ENCODE measurements at places on chromosomes 7 and 10.

- no peak overlapping the region for H3K27ac ChIP-seq
- no peak overlapping the region for H3K4me3 ChIP-seq
- no peaks in the 10 kb centered on the region for H3K27me3 ChIP-seq
- H3K4me1 ChIP-seq = no peaks in the 10 kb centered on the region
These were observed 247.5 kb downstream of the ADARB2 start for GRCh38 chr10:1489801-1490200.

DNA sequence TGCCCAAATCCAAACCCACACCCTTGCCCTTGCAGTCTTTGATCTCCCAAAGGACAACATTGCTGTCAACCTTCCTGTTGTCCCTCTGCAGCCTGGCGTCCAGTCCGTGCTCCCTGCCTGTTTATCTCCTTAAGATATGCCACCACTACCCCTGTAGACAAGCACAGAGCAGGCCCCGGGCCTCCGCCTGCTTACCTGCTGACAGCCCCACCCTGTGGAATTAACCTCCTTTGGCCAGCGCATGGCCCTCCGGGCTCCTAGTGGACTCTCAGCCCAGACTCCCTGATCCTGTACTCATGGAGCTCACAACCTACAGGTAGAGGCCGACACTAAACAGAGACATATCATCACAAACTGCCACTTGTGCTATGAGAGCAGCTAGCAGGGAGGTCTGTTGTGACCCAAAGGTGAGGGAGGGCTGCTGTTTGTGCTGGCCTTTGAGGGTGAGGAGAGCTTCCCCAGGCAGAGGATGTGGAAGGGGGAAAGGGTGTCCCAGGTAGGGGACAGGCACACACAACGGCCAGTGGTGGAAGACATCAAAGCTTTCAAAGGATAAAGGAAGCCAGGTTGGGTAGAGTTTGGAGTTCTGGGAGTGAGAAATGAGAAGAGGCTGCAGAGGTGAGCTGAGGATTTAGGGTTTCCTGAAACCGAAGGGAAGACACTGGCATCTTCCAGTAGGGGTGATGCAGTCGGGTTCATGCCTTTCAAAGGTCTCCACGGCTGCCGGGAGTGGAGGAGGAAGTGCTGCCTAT is 174.5 kb upstream of the ZMIZ1 start:
- peaks cover 7% of the 10 kb centered on the region for H3K27me3 ChIP-seq
- H3K36me3 ChIP-seq = no peaks in the 10 kb centered on the region
- no peak overlapping the region for H3K27ac ChIP-seq
- H3K4me1 ChIP-seq = no peaks in the 10 kb centered on the region
- no peak overlapping the region for H3K4me3 ChIP-seq

DNA sequence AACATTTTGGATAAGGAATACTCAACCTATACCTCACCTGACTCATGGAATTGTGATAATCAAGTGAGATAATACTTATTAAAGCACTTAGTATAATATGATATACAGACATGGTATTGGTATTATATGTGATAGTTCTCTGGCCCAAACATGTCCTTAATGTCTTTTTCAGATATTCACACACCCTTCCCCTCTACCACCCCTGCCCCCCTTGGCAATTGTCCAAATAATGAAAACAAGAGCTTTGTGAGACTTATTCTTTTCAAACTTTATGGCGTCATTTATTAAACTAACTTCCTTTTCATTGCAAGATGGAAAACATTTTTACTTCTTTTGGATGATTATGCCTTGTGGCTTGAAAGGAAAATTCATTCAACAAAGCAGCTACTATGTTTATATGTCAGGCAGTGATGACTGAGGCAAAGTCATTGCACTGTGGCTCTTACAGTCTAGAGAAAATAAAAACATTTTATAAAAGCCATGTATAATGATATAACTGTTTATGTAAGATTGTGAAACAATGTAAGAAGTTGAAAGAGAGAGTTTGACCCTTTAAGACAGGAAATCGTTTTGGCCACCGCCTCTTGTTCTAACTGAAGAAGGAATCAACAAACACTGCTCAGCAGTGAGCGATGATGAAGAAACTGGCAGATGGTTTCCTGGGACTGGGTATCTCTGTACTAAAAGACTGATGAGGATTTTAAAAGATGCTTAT is 27.4 kb downstream of the MINPP1 start:
- DNase-seq = no peak
- no peak overlapping the region for H3K27ac ChIP-seq
- H3K36me3 ChIP-seq = peaks cover 19% of the 10 kb centered on the region
- peaks cover 11% of the 10 kb centered on the region for H3K4me1 ChIP-seq

- H3K4me3 ChIP-seq = no peak overlapping the region
- H3K27me3 ChIP-seq = peaks cover 35% of the 10 kb centered on the region
- H3K36me3 ChIP-seq = no peaks in the 10 kb centered on the region
- DNase-seq = no peak
- peaks cover 16% of the 10 kb centered on the region for H3K4me1 ChIP-seq
These were observed 5.1 kb downstream of the BICC1 start for GRCh38 chr10:58517491-58518355.

GRCh38 chr10:92691591-92692079 is 1.9 kb downstream of the HHEX start:
- peaks cover 23% of the 10 kb centered on the region for H3K4me1 ChIP-seq
- peaks cover 71% of the 10 kb centered on the region for H3K27me3 ChIP-seq
- peaks cover 5% of the 10 kb centered on the region for H3K36me3 ChIP-seq
- no peak for DNase-seq
- peak overlapping the region; percentile 30 for H3K4me3 ChIP-seq

DNA sequence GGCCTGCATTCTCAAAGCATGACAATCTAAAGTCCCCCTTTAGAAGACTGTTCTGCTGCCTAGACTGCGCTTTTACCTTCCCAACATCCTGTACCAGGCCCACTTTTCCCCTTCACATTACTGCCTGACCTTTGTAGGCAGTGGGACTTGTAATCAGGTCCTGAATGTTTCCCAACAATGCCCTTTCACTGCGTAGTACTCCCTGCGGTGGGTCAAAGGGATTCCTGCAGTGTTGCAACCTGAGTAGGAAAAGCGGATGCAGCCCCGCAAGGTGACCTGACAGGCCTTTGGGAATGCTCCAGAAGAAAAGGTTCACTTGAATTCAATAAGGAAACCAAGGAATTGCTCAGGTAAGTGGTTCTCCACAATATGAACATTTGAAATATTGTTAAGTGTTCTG is 4.9 kb upstream of the TCAF1 start:
- no peak for DNase-seq
- H3K27ac ChIP-seq = no peak overlapping the region
- peaks cover 8% of the 10 kb centered on the region for H3K27me3 ChIP-seq
- peaks cover 2% of the 10 kb centered on the region for H3K4me1 ChIP-seq
- H3K36me3 ChIP-seq = no peaks in the 10 kb centered on the region
- H3K4me3 ChIP-seq = no peak overlapping the region

DNA sequence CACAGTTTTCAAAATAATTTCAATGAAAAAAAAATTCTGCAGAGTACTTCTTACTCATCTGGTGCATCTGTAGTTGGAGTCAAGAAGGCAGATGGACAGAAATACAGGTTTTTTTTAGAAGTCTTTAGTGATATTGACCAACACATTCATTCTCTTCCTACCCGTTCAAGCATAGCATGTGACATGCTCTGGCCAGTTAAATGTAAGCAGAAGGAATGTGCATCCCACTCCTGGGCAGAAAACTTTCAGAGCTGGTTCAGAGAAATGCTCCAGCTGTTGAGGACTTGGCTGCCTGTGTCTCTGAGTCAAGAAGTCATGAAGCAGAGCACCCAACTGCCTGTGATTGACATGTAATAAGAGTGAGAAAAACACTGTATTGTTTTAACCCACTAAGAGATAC is 665.3 kb upstream of the IGFBP3 start:
- H3K27me3 ChIP-seq = no peaks in the 10 kb centered on the region
- no peak overlapping the region for H3K27ac ChIP-seq
- H3K36me3 ChIP-seq = no peaks in the 10 kb centered on the region
- DNase-seq = no peak

DNA sequence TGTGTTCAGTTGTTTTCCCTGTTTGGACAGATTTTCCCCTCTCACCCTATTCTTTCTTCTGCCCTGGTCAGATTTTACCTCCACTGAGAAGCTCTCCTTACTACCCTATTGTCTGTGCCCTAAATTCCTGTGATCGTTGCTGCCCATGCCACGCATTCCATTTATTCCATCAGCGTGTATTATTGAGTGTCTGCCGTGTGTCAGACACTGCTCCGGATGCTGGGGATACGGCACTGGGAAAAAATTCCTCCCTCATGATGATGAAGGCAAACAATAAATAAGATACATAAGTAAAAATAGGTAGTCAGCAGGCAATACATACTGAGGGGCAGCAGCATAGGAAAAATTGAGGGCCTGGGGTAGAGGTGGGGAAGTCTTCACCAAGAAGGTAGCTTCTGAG is 86.8 kb downstream of the FANK1 start:
- no peak for DNase-seq
- no peaks in the 10 kb centered on the region for H3K27me3 ChIP-seq
- no peak overlapping the region for H3K27ac ChIP-seq
- no peaks in the 10 kb centered on the region for H3K36me3 ChIP-seq
- H3K4me1 ChIP-seq = no peaks in the 10 kb centered on the region

DNA sequence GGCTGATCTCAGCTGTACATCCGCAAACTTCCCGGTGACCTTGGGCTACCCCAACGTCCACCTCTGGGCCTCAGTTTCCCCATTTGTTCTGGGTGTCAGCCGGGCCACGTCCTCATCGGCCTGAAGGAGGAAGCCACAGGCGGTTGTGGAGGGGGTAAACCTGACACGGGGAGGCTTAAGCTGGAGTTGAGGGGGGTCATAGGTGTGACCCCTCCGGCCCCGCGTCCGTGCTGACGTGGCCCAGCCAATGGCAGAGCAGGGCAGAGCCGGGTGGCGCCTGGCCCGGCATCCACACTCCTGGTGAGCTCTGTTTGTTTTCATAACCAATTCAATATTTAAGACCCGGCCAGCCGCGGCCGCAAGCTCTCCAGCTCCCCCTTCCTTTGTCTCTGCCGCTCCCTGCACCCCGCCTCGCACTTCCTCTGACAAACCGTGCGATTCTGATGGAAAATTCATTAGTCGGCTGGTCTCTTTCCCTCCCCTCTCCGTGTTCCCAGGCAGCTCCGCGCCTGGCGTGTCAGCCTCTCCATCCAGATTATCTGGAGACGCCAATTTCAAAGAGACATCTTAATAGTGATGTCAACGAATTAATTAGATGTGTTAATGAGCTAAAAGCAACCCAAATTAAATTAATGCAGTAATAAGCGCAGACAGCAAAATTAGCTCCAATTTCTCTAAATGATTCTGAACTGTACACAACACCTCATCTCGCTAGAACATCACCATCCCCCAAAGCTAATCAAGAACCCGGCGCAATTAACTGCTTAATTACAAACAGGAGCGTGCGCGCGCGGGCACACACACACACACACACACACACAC is 55.4 kb downstream of the MICALL2 start:
- no peaks in the 10 kb centered on the region for H3K4me1 ChIP-seq
- no peaks in the 10 kb centered on the region for H3K36me3 ChIP-seq
- H3K27me3 ChIP-seq = peaks cover 30% of the 10 kb centered on the region

- DNase-seq = no peak
- H3K36me3 ChIP-seq = no peaks in the 10 kb centered on the region
- H3K27ac ChIP-seq = no peak overlapping the region
- peaks cover 6% of the 10 kb centered on the region for H3K4me1 ChIP-seq
- peaks cover 38% of the 10 kb centered on the region for H3K27me3 ChIP-seq
- no peak overlapping the region for H3K4me3 ChIP-seq
These were observed 73.5 kb upstream of the MACROH2A2 start for GRCh38 chr10:69979174-69979573.

DNA sequence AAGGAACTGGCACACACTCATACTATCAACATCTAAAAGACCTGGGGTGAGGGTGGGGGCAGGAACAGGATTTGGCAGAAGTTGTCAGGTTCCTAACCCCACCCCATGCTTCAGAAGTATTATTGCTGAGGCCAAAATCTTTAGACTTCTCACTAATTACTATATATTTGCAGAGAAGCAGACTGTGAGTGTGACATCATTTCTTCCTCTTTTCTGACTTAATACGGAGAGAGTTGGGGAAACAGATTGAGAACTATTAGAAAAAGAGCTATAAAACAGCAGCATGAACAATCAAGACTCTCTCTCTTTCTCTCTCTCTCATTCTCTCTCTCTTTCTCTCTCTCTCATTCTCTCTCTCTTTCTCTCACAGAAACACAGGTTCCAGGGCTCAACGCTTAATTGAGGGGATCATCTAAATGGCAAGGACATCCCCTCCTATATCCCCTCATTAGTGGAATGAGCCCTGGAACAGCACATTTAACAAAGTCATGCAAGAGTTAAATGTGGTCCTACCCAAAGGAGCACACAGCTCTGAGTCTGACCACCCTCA is 94.8 kb downstream of the KCNMA1 start:
- peaks cover 11% of the 10 kb centered on the region for H3K27me3 ChIP-seq
- H3K36me3 ChIP-seq = no peaks in the 10 kb centered on the region
- H3K4me3 ChIP-seq = no peak overlapping the region
- no peak for DNase-seq

- H3K4me1 ChIP-seq = no peaks in the 10 kb centered on the region
- no peaks in the 10 kb centered on the region for H3K27me3 ChIP-seq
- no peak for DNase-seq
- H3K36me3 ChIP-seq = no peaks in the 10 kb centered on the region
These were observed 21.4 kb upstream of the GNAT3 start for GRCh38 chr7:80533287-80533686.

DNA sequence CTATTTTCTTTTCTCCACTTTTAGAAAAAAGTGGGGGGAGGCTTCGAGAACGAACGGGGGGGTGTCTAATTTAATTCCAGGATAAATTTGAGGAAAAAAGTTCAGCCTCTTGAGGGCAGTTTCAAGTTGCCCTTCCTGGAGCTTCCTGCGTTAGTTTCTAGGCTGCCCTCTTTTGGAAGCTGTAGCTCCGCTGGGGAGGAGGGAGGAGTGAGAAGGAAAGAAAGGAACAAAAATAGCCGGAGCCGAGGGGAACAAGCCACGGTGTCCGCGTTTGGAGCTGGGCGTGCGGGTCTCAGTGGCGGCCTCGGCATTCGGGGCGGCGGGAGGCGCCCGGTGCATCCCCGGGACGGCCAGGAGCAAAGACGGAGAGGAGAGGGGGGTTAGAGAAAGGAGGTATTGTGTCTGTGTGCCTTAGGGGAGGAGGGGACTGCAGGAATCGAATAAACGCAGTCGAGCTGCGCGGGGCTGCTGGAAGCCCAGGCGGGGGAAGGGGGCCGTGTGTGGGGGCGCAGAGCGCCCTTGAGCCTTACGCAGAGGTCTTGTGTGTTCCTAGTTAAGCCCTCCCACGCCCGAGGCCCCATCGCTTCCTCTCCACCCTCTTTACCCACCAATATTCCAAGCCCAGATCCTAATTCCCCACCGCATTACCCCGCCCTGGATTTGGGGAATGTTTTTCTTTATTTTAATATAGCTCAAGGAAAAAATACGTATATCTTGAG is 2.0 kb upstream of the TNRC18 start:
- peak overlapping the region; percentile 35 for H3K4me3 ChIP-seq
- peaks cover 2% of the 10 kb centered on the region for H3K36me3 ChIP-seq
- H3K27me3 ChIP-seq = peaks cover 78% of the 10 kb centered on the region
- DNase-seq = no peak
- peaks cover 50% of the 10 kb centered on the region for H3K4me1 ChIP-seq
- H3K27ac ChIP-seq = no peak overlapping the region

DNA sequence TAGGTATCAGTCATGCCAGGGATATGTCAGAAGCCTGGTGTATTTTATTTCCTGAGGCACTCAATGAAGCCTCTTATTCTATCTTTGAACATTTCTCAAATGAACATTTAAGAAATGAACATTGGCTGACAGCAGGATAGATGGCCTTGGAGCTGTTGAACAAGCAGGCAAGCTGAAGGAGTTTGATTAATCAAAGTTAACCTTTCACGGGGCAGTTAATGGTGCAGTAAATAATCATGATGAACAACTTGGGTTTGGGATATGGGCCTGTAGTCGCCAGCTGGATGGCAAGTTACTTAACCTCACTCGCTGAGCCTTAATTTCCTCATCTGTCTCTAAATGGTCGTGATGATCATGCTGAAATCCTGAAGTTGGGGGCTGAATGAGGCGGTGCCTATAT is 333.0 kb downstream of the SFMBT2 start:
- H3K36me3 ChIP-seq = no peaks in the 10 kb centered on the region
- H3K4me3 ChIP-seq = no peak overlapping the region
- no peak overlapping the region for H3K27ac ChIP-seq
- no peaks in the 10 kb centered on the region for H3K4me1 ChIP-seq
- H3K27me3 ChIP-seq = peaks cover 38% of the 10 kb centered on the region

Data from activated CD4-positive, alpha-beta memory T cell treated with anti-CD3 and anti-CD28 coated beads, Interleukin-2, amount 10 ng/mL, durations not matched to agents 7 days and 5 days (primary cell).